Cardiac septum (tissue), 1 donor: ENCODE measurements at places on chromosomes 12 and 14. TPM values are rescaled to one million over a fixed set of nuclear protein-coding genes. Genes with fewer than 3 reads are reported as not detected.

- DNase-seq: no peak
These were observed 435.0 kb upstream of the STXBP6 start for GRCh38 chr14:25484906-25485305.

DNA sequence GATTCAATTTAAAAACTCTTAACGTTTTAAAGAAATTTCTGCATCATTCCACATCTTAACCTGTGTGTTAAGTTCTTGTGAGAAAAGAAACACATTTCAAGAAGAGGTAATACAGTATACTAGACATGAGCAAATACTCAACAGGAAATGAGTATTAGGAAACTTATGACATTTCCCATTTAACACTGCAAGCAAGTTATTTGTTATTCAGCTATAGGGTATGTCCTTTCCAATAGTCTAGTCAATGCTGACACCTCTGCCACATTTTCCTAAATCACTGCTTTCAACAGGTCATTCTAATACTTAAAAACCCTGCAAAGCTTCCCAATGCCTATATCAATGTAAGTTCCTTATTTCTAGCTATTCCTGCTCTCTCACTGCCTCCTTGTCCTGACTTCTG lies 93.1 kb downstream of the DDHD1 start:
- no peak for DNase-seq

Gene MIPOL1
- 7.9 TPM for total RNA-seq

Gene KRT3
- not detected for total RNA-seq
